ENCODE measurements at places on chromosomes 11 and 22.

- DNase-seq: no peak
Observed at GRCh38 chr11:5196067-5196466, 4.4 kb downstream of the OR51V1 start.

- no peak for DNase-seq
Observed at GRCh38 chr11:32178692-32179091, 87.8 kb downstream of the RCN1 start.

DNA sequence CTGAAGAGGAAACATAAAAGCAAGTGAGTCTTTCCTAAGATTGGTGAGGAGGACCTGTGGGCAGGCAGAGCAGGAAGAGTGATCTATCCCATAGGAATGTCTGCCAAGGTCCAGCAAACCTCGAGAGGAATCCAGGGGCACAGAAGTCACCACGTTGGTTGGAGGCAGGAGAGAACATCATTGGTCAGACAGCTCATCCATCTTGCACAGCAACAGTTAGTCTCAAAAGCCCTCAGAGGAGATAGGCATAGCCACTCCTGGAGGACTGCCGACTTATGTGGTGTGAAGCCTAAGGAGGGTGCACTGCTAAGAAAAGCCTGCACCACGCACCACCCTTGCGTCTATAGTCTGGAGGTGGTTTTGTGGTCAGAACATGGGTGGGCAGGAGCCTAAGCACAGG, 109.1 kb downstream of the RASSF10 start:
- no peak for DNase-seq

DNA sequence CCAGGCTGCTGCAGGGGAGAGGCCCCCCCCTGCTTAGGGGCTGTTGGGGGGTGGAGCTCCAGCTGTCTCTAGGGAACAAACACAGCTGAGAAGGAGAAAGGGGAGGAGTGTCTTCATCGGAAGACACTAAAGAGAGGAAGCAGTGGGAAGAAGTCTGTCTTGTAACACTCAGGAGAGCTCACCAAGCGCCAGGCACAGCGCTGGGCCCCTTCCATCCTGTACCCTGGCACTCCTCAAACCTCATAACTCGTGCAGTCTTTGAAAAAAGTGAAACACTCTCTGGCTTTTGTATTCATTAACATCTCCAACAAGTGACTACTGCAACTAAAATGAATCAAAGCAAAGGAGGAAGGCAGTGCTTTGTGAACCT, 67.4 kb upstream of the PRDM11 start:
- DNase-seq: no peak

DNA sequence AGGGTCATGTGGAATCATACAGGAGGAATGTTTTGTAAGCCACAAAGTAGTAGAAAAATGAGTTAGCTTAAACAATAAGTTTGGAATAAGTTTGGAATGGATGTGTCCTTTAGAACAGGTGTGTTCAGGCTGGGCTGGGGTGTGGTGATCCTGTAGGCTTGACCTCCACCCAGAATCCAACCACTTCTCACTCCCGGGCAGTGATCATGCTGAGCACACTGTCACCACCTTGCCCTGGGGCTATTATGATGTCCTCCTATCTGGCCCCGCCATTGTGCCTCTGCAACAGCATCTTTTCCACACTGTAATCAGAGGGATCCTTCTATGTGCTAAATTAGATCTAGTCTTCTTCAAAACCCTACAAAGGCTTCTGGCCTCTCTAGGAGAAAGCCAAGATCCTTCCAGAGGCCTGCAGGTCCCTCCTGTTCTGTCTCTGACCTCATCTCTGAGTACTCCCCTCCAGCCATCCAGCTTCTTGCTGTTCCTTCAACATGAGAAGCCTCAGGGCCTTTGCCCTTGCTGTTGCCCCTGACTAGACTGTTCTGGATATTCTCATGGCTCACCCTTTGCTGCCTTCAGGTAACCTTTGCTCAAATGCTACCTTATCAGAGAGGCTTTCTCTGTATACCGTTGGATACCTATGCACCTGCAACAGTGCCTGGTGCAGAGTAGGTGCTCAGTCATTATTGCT, 18.8 kb upstream of the ACCSL start:
- DNase-seq: no peak

DNA sequence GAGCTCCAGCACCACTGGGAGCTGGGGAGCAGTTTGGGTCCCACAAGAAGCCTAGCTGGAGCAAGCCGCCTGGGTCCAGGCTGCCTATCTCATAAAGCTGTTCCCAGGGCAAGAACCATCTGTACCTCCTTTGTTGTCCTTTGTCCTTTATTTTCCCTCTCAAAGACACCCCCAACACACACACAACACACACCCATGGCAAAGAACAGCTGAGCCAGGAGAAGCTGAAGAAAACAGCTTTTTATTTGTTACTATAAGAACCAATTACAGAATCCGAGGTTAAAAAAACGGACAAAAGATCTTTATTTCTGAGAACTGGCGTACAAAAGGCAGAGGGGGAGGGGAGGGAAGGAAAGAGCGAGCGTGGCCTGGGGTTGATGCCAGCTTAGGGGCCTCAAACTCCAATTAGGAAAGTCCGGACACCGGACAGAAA, 1.7 kb upstream of the TUT1 start:
- no peak for DNase-seq

- no peak for DNase-seq
Observed at GRCh38 chr11:134503100-134503499, 91.1 kb upstream of the B3GAT1 start.

DNA sequence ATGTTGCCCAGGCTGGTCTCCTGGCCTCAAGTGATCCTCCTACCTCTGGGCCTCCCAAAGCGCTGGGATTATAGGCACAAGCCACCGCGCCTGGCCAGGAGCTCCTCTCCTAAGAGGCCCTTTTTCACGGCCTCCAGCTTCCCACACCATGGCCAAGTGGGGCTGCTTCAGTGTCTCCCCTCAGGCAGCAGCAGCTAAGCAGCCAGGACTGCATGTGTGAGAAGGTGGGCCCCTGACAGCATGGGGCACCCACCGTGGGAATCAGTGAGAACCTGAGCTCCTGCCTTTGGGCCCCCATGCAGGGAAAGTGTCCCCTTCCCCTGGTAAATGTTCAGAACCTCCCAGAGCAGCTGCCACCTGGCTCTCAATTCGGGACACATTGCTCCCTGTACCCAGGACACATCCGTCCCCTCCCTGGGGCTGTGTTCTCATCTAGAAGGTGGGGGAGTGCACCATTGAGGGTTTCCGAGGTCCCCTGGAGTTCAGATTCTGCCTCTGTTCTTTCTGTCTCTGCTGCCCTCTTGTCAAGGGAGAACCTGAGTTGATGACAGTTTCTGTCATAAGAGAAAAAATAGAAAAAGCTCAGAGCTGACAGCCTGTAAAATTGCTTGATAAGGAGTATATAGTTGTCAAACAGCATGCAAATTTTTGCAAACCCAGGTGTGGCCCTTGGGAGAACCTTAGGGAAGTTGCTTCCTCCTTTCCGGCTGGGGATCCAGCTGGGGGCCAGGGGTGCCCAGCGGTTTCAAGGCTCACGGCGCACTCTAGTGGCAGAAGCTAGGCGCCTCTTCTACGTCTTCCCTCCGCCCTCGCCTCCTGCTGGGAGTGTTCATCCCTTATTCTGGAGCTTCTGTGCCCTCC, 29.7 kb downstream of the FAM83F start:
- peak; percentile 88 for DNase-seq

DNA sequence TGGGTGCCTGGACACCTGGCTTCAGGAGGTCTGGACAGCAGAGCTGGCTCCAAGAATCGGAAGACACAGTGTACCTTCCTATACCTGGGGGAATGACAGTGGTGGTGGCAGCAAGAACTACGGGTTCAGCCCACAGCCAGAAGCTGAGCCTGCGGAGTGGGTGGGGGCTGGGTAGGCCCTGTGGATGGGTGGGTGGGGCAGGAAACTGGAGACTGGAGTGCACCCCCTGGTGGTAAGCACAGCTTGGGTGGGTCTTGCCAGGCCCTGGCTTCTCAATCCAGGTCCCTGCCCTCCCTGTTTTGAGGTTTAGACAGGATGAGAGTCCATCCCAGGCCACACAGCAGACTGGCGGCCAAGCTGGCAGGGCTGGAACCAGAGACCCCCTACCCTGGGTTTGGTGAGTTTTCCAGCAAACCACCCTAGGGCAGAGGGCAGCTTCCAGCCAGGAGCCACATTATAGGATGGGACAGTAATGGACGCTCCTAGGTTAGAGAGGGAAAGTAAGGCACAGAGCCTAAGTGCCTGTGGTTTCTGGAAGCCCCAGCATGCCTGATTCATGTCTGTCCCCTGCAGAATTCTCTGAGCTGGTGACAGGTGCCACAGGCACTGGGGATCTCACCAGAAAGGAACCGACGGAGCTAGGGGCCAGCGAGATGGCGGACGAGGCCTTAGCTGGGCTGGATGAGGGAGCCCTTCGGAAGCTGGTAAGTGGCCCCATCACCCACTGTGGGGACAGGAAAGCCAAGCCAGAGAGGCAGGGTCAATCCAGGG, 1.7 kb downstream of the SMTN start:
- DNase-seq: no peak

DNA sequence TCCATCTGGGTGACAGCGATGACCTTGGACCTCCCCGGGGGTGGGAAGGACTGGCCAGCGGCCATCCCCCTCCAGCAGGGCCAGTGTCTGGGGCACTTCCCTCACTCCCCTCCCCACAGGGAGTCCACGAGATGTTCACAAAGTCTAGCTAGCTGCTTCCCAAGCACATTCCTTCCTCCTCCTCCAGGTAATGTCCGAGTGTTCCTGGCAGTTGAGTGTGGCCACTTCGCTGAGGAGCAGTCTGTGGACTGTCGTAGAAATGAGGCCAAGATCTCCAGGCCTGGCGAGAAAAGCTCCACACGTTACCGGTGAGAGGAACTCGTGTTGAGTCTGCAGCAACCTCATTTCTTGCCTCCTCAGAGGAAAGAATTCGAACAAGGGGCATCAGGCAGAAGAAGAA, 425.5 kb downstream of the BRD1 start:
- DNase-seq: no peak
